ELR (cell line): ENCODE measurements at places on chromosomes 5 and 9.

DNA sequence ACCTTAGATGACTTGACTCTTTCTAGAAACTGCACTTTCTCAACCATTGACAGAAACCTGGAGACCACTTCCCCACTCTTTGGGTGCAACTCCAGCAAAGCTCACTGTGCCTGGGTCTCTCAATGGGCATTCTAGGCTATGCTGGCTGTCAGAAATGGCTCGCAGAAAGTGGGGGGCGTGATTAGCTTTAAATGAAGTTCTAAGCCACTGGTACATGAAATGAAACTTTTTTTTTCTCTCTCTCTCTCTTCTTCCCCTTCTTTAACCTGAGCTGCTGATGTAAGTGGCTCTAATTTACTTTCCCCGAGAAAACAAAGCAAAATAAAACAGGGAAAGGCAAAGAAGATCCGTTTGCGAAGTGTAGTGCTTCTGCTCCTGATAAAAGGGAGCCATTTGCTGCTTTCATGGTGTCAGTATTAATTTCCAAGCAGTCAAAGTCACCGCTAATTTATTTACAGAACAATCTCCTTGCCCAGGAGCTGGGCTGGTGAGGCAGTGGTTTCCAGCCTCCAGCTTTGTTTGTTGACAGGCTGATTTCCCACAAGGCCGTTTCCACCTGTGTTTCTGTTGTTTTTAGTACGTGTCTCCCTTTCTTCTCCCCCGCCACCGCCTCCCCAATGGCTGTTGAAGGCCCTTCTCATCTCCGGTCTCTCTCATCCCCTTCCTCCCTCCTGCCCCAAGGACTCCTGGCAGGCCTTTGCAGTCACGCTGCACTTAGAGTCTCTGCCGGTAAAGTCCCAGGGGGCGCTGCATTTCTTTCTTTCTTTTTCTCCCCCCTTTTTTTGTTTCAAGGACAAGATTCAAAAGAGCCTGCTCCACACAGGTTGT lies 422.9 kb downstream of the EBF1 start:
- no peak for DNase-seq

- DNase-seq = peak; percentile 80
Observed at GRCh38 chr5:72268753-72269410, 51.2 kb downstream of the MRPS27 start.

GRCh38 chr9:107131108-107131799 lies 151.8 kb upstream of the RAD23B start:
- no peak for DNase-seq

- peak; percentile 14 for DNase-seq
Observed at GRCh38 chr5:108728566-108729241, 19.0 kb upstream of the FER start.

GRCh38 chr9:127905004-127905728 lies 5.8 kb upstream of the ST6GALNAC6 start:
- DNase-seq = no peak

DNA sequence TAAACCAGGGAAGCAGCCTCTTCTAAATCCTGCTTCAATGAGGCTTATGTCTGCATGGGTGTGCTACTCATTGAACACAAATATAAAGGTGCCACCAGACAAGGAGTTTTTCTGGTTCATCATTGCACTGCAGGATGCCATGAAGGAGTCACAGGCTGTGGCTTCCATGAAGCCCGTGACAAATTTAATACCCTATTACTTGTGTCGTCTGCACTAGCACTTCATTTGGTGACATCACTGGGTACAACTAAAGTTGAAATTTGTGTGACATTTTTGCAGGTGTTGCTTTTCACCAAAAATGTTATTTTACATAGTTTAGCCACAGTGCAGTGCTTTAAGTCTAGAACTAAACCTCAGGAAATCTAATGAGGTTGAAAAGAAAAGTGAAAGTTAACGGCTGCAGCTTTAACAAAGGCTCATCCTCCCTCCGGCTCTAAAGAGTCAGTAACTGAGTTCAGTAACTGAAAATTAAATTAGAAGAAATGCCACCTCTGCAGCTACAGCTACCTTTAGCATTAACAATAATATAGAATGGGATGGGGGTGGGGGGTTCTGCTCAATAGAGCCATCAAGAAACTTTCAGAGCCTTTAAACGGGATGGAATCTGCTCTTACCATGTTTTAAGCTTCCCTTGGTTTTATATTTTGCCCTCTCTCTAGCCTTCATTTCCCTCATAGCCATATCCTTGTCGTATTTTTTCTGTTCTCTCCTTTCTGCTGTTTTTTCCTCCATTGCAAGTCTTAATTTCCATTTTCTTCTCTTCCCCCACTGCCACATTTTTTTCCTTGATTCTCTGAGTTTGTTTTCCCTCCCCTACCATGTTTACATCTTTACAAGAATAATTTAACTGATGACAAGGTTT lies 233.8 kb upstream of the TMEM161B start:
- no peak for DNase-seq

- peak; percentile 97 for DNase-seq
Observed at GRCh38 chr5:148984345-148984744, 78.5 kb downstream of the SH3TC2 start.

- DNase-seq = no peak
Observed at GRCh38 chr5:179867079-179867465, 8.5 kb upstream of the MRNIP start.

DNA sequence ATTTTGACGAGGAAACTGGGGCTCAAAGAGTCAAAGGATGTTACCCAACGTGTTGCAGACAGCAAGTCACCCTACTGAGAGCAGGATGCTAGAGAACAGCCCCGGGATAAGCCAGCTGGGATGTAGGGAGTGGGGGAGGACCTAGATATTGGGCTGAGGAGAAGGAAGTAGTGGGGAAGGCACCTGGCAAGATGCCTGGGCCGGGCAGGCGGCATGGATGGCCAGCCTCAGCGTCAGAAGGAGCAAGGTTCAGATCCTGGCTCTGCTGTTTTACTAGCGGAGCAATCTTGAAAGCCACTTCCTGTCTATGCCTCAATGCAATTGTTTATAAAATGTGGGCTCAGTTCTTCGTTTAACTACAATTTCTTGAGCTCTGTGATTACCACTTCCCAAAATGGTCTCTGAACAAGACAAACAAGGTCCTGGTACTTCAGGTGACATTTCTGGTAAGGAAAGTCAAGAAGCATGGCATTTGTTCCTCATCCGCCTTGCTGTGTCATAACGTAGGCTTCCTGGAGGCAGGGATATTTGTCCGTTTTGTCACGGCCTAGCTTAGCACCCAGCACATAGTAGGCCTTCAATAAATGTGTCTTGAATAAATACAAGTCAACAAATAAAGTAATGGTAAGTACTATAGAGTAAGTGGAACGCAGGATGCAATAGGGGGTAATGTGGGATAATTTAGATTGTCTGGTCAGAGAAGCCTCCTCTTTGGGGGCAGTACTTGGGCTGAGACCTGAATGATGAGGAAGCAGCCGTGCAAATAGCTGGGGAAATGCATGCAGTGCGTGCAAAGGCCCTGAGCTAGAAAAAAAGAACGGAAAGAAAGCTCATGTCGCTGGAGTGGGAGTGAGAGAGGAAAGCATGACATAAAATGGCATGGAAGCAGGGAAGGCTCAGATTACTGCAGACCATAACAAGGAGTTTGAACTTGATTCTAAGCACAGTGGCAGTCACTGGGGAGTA lies 70.5 kb downstream of the SMIM23 start:
- no peak for DNase-seq

- no peak for DNase-seq
Observed at GRCh38 chr5:116465411-116465810, 109.2 kb downstream of the SEMA6A start.

- DNase-seq = no peak
Observed at GRCh38 chr9:89601306-89601705, 3.5 kb upstream of the GADD45G start.

DNA sequence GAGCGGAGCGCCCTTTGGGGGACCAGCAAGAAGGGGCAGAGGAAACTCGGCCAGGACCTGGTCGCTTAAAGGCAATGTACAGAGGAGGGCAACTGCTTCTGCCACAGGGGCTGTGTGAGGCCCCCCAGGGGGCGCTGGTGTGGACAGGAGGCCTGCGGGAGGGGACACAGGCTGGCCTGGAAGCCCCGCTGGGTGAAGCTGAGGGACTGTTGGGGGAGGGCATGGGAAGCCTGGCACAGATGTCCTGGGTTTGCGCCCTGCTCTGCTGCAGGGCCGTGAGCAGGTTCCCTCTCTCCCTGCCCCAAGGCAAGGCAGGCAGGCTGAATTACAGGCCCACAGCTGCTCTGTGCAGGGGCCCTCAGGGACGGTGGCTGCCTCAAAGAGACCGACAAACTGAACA lies 5.4 kb downstream of the MED22 start:
- no peak for DNase-seq

GRCh38 chr5:176360894-176361436 lies 599 bp downstream of the KIAA1191 start:
- DNase-seq = peak; percentile 25

DNA sequence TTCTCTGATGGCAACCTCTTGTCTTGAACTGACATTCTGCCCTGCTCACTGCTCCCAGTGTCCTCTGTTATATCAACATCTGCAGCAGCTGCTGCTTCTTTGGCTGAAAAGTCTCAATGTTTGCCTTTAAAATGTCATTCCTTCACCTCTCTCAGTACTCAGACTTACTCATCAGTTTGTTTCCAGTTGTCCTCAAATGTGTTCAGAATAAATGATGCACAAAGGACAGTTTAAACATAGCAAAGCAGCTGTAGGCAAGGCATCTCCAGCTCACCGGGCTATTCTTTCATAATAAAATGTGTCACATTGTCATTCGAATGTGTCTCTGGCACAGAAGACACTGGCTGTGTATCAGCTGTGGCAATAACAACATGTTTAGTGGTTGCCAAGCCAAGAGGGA lies 590.9 kb upstream of the ZNF608 start:
- no peak for DNase-seq

GRCh38 chr9:1100945-1101344 lies 50.8 kb downstream of the DMRT2 start:
- DNase-seq = peak; percentile 30

DNA sequence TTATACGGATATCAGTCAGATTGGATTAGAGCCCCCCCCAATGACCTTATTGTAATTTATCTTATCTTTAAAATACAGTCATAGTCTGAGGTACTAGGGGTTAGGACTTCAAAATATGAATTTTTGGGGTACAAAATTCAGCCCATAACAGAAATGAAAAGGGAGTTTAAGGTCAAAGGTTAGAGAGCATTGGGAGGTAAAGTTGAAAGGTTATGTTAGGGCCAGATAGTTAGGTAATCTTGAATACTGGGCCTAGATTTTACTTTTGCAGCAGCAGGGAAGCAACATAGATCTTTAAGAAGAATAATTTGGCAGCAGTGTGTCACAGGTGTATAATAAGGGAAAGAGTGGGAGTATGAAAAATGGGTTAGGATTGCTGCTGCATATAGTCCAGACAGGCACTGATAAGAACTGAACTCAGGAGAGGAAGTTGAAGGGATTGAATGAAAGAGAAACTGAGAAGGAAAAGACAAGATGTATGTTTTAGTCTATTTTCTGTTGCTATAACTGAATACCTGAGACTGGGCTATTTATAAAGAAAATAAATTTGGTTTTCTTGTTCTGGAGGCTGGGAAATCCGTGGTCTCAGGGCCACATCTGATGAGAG lies 10.7 kb upstream of the GCNT4 start:
- DNase-seq = no peak
